ENCODE measurements at places on chromosomes 7 and 10.

DNA sequence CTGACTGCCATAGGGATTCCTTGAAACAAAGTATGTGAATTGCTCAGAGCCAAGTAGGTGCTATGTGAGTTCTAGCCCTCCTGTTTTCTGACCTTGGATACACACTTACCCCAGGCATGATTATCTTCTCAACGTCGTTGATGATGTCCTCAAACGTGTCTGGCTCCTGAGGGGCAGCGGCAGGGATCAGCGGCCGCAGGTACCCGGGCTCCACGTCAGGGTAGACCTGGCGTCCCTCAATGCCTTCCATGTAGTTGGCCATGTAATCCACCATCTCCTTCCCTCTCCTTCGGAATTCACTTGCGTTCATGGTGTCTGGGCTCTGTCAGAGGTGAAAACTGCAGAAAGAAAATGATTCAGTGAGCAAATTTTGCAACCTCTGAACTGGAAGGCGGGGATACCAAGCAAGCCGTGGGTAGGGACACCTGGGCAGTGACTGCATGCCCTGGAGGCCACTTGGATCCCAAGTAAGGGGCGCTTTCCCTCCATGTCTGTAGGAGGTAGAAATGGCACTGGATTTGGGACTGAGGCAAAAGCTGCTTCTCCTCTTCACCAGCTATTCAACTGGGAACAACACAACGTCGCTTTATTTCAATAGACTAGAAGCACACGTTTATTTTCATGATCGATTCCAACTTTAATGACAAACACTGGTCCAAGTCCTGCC, 21.3 kb downstream of the DDC start:
- no peak for DNase-seq

- DNase-seq: no peak
Measured at GRCh38 chr7:70997261-70997660, 134.7 kb upstream of the GALNT17 start.

GRCh38 chr7:2689951-2690705, 2.1 kb downstream of the AMZ1 start:
- no peak for DNase-seq

- no peak for DNase-seq
Measured at GRCh38 chr7:151125846-151126481, 39.7 kb downstream of the AGAP3 start.

DNA sequence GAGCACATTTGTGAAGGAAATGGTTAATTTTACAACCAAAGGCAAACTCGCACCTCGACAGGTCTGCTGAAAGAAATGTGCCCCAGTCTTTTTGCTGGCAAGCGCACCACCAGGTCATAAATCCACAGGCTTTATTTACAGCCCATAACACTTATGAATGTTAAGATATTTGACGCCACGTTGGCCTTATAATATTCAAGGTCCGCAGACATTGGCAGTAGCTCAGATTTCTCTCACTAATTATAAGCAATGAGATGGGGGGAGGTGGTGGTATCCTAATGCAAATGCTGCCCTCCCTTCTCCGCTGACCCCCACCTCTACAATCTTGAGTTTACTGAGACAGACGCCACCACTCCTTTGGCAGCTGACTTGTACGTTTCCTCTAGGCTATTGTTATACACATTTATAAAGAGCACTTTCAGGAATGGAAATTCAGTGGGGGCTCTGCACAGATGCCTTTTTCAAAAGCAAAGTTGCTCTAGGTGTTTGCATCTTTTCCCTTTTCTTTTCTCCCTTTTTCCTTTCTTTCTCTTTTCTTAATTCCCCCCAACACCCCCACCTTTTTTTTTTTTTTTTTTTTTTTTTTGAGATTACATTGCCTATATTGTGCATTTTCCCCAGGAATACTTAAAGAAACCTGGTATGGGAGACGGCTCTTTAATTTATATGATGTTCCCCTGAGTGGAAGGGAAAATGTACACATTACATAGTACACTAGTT, 6.7 kb downstream of the TCF7L2 start:
- DNase-seq: no peak

DNA sequence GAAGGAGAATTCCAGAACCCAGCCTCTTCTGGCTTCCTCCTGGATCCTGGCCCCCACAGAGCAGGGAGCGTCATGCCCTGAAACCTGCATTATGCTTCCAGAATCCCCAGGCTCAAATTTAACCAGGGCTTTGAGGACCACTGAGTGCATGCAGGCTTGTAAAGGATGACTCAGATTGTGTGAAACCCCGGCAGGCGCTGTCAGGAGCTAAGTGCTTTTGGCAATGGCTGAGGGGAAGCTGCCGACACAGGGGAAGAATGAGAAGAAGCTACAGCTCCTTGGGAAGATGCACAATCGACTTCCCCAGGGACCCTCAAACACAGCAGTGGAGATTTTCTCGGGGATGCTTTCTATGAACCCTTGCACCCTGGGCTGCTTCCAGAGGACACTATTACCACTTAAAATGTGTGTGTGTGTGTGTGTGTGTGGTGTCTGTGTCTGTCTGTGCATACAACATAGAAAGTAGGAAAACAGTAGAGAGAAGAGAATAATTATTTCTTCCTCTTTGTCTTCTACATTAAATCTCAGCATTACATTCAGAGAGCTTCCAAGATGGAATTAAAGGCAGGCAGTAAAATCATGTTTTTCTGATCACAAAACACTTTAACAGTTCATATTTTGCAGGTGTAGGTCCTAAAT, 183.5 kb upstream of the INHBA start:
- no peak for DNase-seq

DNA sequence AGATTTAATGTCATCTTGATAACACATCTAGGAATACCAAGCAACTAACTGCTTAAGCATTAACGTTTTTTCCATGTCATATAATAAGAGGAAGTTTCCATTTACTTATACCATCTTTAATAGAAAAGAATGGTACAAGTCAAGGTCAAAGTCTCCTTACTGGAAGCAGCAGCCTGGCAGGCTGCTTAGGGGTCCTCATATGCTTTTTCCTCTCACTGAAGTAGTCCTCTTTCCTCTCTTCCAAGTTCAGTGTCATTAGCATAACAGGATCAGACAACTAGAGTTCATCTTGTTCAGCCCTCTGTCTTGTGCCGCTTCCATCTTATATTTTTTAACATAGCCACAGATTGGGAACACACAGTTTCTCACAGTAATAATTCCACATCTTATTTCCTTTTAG, 405.7 kb downstream of the GFRA1 start:
- no peak for DNase-seq

- no peak for DNase-seq
Measured at GRCh38 chr7:137947046-137947445, 54.8 kb downstream of the CREB3L2 start.

GRCh38 chr10:19702215-19702614, 114.0 kb upstream of the PLXDC2 start:
- DNase-seq: no peak

- no peak for DNase-seq
Measured at GRCh38 chr7:92582948-92583347, 7.2 kb downstream of the FAM133B start.

- DNase-seq: no peak
Measured at GRCh38 chr7:44970523-44971051, 8.2 kb downstream of the MYO1G start.

DNA sequence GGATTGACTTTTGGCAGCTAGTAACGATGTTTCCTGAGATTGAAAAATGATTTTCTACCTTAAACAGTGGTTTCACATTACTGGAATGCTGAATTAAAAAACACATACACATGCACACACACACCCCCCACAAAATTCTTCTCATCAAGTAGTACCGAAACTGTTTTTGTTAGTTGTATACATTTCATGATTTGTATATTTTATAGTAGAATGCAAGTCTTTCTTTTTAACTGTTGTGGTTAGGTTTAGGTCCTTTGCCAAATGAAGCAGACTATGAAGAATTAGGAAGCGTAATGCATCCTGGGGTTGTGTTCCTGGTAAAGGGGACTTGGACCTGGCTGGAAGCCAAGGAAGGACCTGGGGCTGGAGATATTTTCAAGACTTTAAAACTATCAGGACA, 505.8 kb downstream of the SUGCT start:
- DNase-seq: no peak

GRCh38 chr7:138663725-138664710, 37.1 kb downstream of the SVOPL start:
- no peak for DNase-seq

DNA sequence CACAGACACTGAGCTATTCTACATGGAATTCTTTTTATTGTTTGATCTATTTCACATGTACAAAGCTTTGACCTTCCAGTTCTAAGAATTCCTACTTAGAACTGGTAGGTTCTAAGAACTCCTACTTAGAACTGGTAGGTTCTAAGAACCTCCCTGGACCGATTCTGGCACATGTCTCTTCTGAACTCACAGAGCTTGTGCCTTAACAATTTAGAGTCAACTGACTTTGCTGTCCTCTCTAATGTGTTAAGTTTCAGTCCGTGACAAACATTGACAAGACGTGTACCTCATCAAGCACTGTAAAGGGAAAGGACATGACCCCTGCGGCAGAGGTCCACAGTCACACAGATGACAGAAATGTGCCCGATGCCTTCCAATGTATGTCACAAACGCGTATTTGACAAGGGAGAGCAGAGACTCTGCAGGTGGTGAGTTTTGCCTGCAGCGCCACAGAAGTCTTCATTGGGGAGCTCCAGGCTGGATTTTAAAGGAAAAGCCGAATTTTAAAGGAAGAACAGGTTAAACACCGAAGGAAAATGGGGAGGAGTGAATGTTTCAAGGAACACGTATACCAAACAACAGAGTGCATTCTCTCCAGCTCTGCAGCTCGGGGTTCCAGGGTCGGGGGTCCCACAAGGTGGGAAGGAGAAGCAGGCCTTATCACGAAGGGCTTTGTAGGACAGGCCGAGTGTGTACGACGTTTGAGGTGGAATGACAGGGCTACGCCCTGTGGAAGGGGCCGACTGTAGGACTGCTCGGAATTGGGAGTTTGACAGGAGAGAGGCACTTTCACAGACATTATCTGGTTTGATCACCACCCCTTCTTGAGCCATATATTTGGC, 161.1 kb upstream of the KLF14 start:
- DNase-seq: no peak

- DNase-seq: no peak
Measured at GRCh38 chr10:6002809-6003510, 25.6 kb upstream of the IL15RA start.

DNA sequence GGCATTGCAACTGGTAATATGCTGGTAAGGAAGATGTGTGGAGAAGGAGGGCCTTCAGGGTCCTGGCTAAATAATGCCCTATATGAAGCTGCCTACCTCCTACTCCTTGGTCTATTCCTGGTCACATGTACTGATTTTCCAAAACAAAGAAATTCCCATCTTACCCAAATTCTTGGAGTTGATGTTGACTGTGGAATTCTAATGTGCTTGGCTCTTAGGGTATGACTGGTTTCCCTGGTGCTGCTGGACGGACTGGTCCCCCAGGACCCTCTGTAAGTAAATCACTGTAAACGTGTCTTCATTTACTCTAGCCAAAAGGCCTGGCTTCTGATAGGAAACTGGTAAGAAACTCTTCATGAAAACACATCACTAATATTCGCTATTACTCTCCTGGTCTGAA, 27.0 kb downstream of the COL1A2 start:
- no peak for DNase-seq

DNA sequence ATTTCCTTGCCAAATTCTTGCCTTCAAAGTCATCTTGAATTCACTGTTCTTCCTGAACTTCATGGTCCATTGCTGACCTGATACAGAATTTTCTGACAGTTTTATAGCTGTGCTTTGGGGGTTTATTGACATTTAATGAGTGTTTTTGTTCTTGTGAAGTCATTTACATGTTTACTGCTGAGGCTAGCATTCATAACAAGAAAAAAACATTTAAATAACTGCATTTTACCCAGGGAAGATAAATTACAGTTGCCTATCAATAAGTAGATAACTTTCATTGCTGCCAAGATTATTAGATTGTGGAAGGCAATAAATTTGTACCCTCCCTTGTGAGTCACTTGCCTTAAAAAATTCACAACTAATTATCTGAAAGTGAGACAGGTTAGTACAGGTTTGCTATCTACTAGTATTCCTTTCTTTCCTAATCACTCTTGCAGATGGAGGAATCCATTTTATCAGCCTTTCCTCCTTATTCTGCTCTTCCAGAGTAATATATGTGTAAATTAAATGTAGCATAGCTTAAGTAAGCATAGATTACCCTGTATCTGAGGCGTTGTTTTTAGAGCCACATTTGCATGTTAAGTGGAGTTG, 178.4 kb downstream of the EXOC4 start:
- DNase-seq: no peak

- DNase-seq: no peak
Measured at GRCh38 chr7:35508623-35509400, 186.1 kb downstream of the HERPUD2 start.

DNA sequence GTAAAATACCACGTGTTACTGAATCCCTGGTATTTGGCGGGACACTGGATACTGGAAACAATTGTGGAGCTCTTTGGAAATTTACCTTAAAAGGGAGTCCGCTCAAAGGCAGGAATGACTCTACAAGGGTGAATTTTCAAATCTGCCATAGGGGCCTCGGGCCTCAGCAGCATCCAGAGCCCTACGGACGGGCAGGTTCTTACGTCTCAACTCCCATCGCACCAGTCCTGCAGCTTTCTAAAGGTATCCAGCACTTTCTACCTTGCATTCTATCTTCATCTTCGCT, 248 bp downstream of the PSPH start:
- DNase-seq: no peak

DNA sequence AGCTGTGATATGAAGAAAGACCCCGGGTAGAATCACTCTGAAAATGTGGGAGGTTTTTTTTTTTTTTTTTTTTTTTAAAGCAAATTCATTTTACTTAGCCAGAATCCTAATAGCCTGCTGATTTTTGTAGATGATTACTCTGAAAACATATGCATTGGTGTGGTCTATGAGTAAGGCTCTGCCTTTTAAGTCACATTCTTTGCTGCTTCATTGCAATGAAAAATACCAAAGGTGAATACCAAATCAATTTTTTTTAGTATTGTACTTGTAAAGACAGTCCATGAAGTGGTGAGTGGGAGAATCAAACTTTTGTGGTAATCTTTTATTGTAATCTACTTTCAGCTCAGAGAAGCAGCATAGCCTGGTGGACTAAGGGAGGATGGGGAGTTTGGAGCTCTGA, 130.3 kb downstream of the SDK1 start:
- no peak for DNase-seq

DNA sequence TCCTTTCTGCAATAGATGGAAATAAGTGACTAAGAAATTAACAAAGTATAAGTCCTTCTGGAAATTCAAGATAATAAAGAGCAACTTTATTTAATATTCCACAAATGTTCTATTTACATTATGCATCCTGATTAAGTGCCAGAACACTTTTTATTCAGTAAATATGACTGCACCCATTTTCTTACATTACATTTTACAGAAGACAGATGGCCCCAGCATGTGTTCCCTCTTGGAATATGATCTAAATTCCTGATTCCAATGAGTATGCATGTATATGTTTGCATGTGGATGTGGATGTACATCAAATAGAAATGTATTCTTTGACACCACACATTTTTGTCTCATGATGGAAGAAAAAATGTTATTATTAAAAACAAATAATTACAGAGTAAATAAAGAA, 628.7 kb upstream of the SEMA3D start:
- no peak for DNase-seq

Measured in stimulated activated CD8-positive, alpha-beta memory T cell treated with anti-CD3 and anti-CD28 coated beads, Interleukin-2, amount 100 ng/mL, for 1 hour (primary cell).